ENCODE measurements at places on chromosomes 6 and 20.

GRCh38 chr6:168015009-168015408 is 17.5 kb downstream of the KIF25 start:
- DNase-seq = no peak

DNA sequence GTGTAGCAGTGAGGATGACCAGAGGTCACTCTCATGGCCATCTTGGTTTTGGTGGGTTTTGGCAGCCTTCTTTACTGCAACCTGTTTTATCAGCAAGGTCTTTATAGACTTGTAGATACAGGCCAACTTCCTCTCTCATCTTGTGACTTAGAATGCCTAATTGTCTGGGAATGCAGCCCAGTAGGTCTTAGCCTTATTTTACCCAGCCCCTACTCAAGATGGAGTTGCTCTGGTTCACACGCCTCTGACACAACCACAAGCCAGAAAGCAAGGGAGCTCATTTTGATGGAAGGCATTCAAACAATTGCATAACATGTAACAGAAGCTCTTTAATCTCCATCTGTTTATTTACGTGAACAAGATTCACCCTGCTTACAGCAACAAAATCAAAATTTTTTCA is 492.0 kb upstream of the SULF2 start:
- DNase-seq = no peak

DNA sequence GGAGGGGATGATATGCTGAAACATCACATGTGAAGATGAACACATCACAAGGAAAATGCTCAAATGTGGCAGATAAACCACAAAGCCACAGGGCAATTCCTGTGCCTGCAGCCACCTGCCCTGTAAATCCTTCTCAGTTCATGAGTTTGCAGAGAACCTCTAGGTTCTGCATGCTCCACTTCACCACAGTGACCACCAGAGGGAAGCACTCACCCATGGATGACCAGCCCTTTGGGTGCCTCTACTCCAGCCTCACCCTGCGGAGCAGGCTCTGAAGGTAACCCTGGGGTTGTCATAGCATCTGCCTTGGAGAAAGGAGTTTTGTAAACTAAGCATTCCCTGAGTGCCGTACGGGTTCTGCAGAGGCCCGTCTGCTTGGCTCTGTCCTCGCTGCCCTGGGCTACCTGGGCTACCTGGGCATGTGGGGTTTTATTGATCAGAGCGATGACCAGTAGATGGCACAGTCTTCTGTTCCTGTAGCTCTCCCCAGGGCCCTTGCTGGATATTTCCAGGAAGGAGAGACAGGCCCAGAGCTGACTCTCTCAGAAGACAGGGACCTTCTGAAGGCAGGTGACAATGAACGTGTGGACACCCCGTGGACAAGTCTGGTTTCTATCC is 31.7 kb upstream of the CST1 start:
- DNase-seq = no peak

DNA sequence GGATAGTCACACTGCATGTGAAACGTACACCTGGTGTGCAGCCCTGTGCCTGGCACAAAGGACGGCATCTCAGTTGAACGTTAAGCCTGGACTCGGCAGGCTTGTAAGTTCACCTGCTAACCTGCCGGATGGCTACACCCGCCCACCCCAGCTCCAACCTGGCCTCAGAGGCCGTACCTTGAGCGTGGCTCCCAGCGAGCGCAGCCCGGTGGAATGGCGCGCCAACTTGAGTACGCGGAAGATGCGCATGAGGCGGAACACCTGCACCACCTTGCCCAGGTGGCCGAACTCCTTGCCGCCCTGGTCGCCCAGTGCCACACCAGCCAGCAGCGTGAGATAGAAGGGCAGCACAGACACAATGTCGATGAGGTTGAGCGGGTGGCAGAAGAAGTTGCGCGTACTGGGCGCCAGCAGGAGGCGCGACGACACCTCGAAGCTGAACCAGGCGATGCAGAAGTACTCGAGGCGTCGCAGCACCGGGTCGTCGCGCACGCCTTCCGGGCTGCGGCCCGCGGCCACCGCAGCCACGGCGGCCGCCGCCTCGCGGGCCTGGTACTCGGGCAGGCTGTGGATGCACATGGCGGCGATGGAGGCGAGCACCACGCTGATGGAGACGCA is 3.3 kb downstream of the KCNS1 start:
- DNase-seq = no peak

DNA sequence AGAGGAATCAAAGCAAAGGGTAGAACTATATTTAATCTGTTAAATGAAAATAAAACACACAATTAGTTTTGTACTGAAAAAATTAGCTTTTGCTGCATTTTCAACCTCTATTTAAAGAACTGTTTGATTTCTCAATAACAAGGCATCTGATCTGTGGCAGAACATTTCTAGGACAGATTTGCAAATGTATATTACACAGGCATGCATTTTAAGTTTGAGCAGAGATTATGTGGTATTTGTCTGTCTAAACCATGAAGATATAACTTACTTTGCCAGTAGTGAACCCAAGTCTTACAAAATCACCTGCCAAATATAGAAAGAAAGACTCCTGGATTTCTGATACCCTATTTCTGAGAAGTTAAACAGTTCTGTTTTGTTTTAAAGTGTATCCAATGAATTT is 71.9 kb downstream of the TFAP2B start:
- DNase-seq = no peak

- DNase-seq = no peak
Observed at GRCh38 chr6:83546636-83547035, 34.3 kb downstream of the PRSS35 start.

GRCh38 chr20:38141204-38141888 is 23.7 kb downstream of the TGM2 start:
- DNase-seq = no peak

DNA sequence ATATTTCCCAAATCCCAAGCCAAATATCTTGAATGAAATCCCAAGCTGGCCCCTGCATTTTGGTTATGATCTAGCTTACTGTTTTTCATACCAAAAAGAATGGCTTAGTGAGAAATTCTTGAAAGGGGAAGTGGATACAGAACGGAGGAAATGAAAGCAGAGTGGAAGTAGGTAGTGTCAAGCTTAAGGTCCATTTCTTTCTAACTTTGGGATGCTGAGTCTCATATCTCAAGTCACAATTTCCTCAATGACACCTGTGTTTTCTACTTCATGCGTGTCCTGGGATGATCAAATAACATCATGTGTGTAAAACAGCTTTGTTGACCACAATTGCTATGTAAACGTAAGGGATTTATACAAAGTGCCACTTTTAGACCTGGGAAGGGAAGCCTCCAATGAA is 238.8 kb upstream of the SLC35B3 start:
- no peak for DNase-seq

Measured in activated naive CD4-positive, alpha-beta T cell (primary cell).